HEK293T (cell line): ENCODE measurements at places on chromosomes 4 and X.

DNA sequence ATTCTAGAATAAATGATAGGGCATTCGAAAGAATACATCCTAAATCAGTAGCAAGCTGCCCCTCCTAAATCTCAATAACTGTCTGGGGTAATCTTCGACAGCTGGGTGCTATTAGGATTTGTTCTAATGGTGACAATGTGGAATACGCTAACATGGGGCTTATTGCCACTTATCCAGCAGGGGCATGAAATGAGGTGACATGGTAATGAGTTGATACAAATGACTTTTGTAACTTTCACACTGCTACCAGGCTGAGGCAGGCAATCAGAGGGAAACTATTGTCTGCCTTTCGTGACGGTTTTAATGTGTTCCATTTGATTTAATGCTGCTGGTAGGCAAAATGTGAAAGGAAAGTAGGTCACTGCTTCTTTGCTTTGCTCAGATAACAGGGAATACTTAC is 1047.4 kb upstream of the PABPC4L start:
- DNase-seq: no peak

DNA sequence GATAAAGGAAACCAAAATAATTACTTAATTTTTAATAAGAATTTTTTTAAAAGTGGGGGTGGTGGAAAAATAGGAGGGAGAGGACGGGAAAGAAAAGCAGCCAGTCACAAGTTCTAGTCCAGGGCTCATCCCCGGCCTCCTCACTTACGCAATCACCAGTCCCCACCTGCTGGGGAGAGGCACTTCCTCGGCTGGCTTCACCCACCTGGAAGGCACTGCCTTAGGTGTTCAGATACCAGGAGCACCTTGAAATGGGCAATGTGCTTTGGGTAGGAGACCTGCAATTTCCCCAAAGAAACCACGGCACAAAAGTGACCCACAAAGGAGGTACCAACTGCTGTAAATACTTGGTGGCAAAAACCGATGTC is 23.8 kb downstream of the AFAP1 start:
- DNase-seq: no peak

DNA sequence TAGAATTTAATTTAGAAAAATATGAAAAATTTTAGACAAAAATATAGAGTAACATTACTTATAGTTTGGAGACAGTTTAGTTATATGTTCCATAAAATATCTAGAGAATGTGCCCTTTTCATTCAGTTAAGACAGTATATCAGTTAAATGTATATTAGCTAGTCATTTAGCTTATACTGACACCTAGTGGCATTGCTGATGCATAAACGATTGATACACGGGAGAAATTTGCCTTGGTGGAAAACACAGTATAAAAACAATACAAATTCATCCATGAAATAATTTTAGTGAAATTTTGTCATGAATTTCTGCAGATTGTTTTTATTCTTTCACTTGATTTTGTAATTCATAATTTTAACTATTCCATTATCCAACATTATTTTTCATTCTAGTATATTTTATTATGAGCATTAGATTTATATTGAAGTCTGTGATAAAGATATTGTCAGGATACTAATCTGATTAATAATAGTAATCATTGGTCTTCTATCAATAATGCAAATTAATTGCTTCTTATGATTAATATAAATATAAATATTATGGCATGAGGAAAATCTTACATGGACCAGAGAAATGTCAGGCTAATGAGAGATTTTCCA is 219.0 kb downstream of the TLL1 start:
- DNase-seq: peak; percentile 26

DNA sequence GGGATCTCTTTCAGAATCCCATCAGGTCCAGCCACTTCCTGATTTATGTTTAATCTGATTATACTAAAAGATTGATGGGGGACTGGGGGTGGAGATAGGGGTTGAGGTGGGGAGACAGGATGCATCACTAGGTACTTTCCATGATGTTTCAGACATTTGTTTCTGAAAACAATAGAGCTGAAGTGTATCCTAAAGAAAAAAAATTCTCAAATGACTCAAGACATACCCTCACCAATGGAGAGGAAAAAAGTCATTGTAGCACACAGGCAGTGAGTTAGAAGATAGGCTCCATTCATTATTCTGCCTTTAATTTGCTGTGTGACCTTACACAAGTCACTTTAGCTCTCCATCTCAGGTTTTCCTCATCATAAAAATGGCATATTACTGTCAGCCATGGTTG is 33.1 kb downstream of the LHFPL1 start:
- no peak for DNase-seq

- no peak for DNase-seq
Measured at GRCh38 chr4:186557061-186557460, 1.7 kb upstream of the MTNR1A start.

DNA sequence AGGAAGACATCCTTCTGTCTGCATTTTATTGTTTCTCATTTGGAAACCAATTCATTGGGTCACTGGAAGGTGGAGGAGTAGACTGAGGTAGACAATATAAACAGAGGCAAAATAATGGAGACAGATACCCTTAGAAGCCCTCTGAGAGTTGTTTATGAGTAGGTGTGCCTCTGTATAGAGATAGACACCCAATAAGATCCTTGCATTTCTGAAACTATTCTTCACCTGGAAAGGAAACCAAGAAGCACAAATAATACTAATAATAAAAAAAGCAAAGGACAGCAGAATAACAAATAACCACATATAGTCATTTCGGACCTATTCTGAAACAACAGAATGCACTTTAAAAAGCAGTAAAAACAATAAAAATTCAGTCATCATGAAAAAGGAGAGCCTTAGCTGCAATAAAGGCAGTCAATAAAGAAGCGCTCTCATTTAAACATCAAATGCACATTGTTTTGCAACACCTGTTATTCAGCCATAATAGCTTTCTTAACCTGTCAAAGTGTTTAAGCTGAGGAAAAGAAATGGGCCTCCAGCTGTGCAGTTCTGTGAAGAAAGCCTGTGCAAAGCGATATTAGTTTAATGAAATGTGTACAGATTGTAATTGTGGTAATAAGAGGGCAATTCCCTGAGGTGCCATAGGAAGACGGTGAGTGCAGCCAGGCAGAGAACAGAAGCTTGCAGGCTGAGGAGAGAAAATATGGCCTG is 904.2 kb downstream of the STPG2 start:
- DNase-seq: no peak

DNA sequence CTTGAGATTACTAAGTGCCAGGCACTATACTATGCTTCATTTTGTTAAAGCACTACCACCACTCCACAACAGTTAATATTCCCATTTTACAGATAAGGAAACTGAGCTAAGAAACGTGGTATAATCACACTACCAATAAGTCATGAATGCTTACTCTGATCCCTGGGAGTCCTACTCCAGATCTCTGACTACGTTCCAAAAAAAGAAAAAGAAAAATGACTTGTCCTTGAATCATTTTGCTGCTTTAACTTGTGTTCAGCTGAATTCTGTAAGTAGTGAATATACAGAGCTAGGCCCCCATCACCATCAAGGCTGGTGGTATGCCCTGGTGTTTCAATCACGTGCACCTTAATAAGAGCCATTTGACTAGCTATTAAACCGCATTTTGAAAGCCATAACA is 39.4 kb downstream of the LDB2 start:
- no peak for DNase-seq

GRCh38 chr4:36115312-36115711 is 129.0 kb downstream of the ARAP2 start:
- no peak for DNase-seq

DNA sequence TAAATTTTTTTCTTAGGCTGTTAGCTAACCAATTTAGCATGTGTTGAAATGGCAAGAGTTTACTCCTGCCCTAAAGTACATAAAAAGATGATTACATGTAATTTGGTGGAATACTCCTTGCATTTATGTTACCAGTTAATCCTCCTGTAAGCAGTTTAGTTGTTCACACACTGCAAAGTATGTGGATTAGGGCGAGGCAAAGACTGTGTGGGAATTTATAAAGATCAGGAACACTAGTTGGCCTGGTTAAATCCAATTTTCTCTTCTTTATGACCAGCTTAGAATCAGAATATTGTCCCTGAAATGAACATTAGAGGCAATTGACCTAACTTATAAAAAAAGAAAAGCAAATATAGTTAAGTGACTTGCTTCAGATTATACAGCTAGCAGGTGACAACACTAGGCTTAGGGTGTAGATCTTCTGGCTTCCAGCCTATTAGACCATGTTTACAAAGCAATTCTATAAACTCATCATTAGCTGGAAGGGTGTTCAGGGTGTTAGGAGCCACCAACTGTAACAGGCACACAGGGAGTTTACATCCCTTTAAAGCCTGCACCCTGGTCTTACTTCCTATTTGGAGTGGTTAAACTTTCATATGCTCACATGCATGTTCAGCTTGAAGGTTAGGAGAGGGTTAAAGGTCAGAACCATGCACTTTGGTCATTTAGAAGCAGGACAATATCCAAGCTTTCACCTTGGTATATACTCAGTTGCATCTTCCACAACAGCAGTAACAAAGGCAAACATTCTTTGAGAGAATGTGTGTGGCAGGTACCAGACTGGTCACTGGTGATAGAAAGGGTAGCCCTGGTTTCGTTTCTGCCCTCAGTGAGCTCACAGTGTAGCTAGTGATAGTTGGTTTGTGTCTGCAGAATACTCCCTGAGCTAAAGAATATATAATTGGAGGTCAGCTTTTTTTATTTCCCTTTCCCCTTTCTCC is 72.6 kb downstream of the GC start:
- no peak for DNase-seq

DNA sequence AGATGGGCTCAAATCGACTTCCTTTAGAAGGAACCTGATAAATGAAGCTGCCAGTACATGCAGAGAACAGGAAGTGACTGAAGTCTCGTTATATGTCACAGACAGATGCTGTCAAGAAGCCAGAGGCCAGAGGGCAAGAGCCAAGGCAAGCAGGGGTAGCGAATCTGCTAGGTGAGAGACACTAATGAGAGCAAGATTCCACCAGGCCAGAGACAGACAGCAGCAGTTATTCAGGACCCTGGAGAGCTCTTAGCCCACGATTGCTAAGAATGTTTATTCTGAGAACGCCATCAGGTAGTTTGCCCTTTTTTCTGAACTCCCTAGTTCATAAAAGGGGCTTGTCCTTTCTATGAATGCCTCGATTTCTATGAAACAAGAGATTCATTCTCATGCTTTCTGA is 73.7 kb downstream of the BEND2 start:
- DNase-seq: peak; percentile 30

DNA sequence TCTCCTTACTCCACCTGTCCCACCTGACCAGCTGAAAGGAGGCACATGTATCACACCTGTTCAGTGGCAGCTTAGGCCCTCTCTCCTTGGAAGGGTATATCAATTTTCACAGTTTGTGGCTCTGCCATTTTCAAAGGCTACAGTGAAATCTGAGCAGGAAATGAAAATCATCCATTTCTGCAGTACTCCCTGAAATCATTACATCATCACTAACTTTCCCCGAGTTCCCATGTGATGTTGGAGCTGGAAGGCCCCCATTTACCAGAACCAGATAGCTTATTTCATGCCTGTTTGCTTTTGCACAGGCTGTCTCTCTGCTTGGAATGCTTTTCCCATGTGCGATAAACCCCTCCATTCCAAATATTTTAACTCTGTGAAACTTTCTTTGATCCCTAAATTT is 31.0 kb upstream of the STX18 start:
- DNase-seq: no peak

GRCh38 chrX:154599531-154599930 is 14.6 kb downstream of the CTAG1A start:
- DNase-seq: no peak

DNA sequence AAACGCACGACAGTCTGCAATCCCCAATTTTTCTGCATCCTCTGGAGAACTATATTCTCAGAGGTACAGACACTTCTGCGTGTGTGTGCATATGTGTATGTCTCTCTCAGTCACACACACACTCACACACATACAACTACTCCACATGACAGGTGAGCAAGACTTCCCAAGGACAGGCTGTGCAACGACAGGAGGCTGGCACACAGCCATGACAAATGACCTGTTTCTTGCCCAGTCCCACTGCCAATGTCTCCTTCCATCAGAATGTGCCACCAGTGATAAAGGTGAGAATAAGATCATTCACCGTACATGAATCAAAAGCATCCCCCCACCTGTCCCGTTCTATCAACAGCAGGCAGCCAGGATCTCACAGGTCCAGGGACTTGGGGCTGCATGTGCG is 52.4 kb downstream of the PPP2R2C start:
- DNase-seq: no peak

GRCh38 chr4:55617587-55618197 is 18.4 kb downstream of the NMU start:
- DNase-seq: no peak

- no peak for DNase-seq
Measured at GRCh38 chrX:81202943-81203342, 1.0 kb downstream of the SH3BGRL start.

DNA sequence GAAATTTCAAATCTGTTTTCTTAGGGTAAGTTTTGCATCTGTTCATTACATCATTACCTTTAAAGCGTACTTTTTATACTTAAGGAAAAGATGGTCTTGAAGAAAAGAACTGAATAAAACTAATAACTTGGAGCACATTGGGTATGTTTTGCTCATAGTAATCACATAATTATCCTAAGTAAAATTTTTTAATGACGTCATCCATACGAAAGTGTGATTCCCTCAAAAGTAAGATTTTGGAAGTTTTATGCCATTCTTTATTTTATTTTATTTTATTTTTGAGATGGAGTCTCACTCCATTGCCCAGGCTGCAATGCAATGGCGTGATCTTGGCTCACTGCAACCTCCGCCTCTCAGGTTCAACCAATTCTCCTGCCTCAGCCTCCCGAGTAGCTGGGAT is 1516.6 kb upstream of the TENM3 start:
- DNase-seq: no peak

GRCh38 chr4:164943192-164943591 is 34.3 kb downstream of the TRIM61 start:
- DNase-seq: no peak

DNA sequence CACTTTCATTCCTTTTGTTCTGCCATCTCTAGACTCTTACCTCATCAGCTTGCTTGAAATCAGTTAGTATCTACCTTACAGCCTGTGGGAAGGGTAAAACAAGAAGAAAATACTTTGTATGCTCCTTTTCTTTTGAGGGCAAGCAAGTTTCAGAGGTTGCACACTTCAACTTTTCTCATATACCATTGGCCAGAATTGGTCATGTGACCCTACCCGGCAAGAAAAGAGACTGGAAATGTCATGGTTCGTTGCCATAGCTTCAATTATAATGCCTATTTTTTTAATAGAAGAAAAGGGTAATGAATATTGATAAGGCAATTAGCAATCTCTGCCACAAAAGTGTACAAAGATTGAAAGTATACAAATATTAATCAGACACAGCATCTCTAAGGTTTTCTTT is 346.7 kb upstream of the TACR3 start:
- no peak for DNase-seq

GRCh38 chrX:38080808-38081207 is 74.5 kb downstream of the SYTL5 start:
- DNase-seq: no peak

DNA sequence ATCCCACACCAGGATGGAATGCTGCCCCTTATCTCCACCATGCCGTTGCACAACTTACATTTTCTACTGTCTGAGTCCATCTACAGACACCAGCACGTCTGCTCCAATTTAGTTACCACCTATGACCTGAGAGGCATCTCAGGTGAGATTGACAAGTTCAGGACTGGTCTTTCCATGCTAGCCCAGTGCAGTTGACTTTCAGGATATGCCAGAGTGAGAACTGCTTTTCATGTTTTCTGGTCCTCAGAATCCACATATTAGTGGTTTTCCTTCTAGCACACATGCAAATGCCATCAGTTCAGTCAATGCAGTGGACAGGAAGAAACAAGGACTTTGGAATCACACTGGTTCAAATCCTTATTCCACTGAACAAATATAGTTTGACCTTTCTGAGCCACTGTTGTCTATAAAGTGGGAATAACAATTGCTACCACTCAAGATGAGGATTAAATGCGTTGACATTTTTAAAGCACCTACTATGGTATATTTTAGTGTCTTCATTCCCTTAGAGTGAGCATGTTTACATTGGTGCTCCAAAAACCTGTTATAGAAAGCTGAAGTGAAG is 38.1 kb upstream of the ANXA3 start:
- no peak for DNase-seq
